A549 treated with CpdA at 1 μM for 4 hours (cell line): ENCODE measurements at places on chromosomes 16 and 17. TPM values are rescaled to one million over a fixed set of nuclear protein-coding genes. Genes with fewer than 3 reads are reported as not detected.

Gene ITGB3
- total RNA-seq = 2.7 to 5.8 TPM (median 4.5 TPM) in 5 replicates

Gene MYH3
- total RNA-seq = 0.77 to 1.8 TPM (median 0.91 TPM) in 5 replicates

Gene TBC1D28
- total RNA-seq = not detected in 5 replicates

Gene VASN
- total RNA-seq = 6.0 to 8.4 TPM (median 8.1 TPM) in 5 replicates

Gene ZNF48
- total RNA-seq = 10.4 to 14.2 TPM (median 12.3 TPM) in 5 replicates

Gene KRTAP4-9
- total RNA-seq = not detected in 5 replicates

Gene NACA2
- 0.10 TPM in 1 of 5 replicates, not detected in the others for total RNA-seq

Gene CACNG4
- total RNA-seq = 8.3 to 12.0 TPM (median 10.1 TPM) in 5 replicates

Gene ITGA2B
- 1.0 to 1.9 TPM (median 1.6 TPM) in 5 replicates for total RNA-seq

Gene C17orf113
- 0.40 to 0.81 TPM (median 0.62 TPM) in 5 replicates for total RNA-seq

Gene RHBDF1
- total RNA-seq = 19.8 to 32.1 TPM (median 28.4 TPM) in 5 replicates

Gene ZPBP2
- not detected in 5 replicates for total RNA-seq

Gene HBZ
- total RNA-seq = 0.13 TPM in 1 of 5 replicates, not detected in the others

Gene BEAN1
- total RNA-seq = 2.4 to 3.8 TPM (median 2.8 TPM) in 5 replicates

Gene SSTR5
- 0.26 to 0.36 TPM (median 0.26 TPM) in 3 of 5 replicates, not detected in the others for total RNA-seq

Gene CORO6
- 4.9 to 8.1 TPM (median 6.4 TPM) in 5 replicates for total RNA-seq

Gene VKORC1
- total RNA-seq = 93.5 to 141 TPM (median 138 TPM) in 5 replicates

Gene DNAJA3
- total RNA-seq = 58.0 to 78.6 TPM (median 76.4 TPM) in 5 replicates

Gene RSKR
- 3.4 to 6.2 TPM (median 4.3 TPM) in 5 replicates for total RNA-seq

Gene CCL1
- total RNA-seq = not detected in 5 replicates

Gene ZNF174
- total RNA-seq = 13.0 to 16.8 TPM (median 14.3 TPM) in 5 replicates

Gene FBXL16
- total RNA-seq = 1.8 to 3.2 TPM (median 2.6 TPM) in 5 replicates

Gene FSCN2
- 0.61 to 2.0 TPM (median 0.89 TPM) in 5 replicates for total RNA-seq

Gene RCVRN
- 0.08 TPM in 1 of 5 replicates, not detected in the others for total RNA-seq

Gene SPNS3
- 0.05 TPM in 1 of 5 replicates, not detected in the others for total RNA-seq

Gene KRTAP1-5
- total RNA-seq = 0.12 TPM in 1 of 5 replicates, not detected in the others

Gene TNFSF13
- 0.61 to 1.9 TPM (median 1.3 TPM) in 5 replicates for total RNA-seq

Gene CHST6
- total RNA-seq = 0.07 to 0.22 TPM (median 0.16 TPM) in 5 replicates

Gene ZSCAN10
- 0.03 TPM in 1 of 5 replicates, not detected in the others for total RNA-seq

Gene TNFRSF17
- total RNA-seq = not detected in 5 replicates

Gene PDIA2
- total RNA-seq = 0.23 to 0.89 TPM (median 0.57 TPM) in 4 of 5 replicates, not detected in the other

Gene ANKS3
- total RNA-seq = 21.0 to 28.3 TPM (median 26.5 TPM) in 5 replicates

Gene SPEM2
- 0.10 to 0.14 TPM in 2 of 5 replicates, not detected in the others for total RNA-seq

Gene GINS2
- 28.5 to 32.7 TPM (median 32.3 TPM) in 5 replicates for total RNA-seq

Gene KRT36
- total RNA-seq = not detected in 5 replicates

Gene SLC13A2
- total RNA-seq = 0.06 to 0.21 TPM (median 0.13 TPM) in 4 of 5 replicates, not detected in the other

Gene TPSD1
- total RNA-seq = 0.03 TPM in 1 of 5 replicates, not detected in the others

Gene SHISA6
- total RNA-seq = not detected in 5 replicates

Gene TUBB3
- 177 to 263 TPM (median 233 TPM) in 5 replicates for total RNA-seq

Gene GSE1
- 19.9 to 22.4 TPM (median 20.6 TPM) in 5 replicates for total RNA-seq

Gene TMIGD1
- total RNA-seq = not detected in 5 replicates

Gene NPIPB2
- total RNA-seq = 3.0 to 6.6 TPM (median 3.6 TPM) in 5 replicates

Gene CDRT15
- not detected in 5 replicates for total RNA-seq

Gene OR1A1
- not detected in 5 replicates for total RNA-seq
